Thyroid gland (tissue), 4 donors: ENCODE measurements at places on chromosomes 5 and 9.

GRCh38 chr5:14156650-14157492 is 13.7 kb downstream of the TRIO start:
- H3K4me3 ChIP-seq, result no peak overlapping the region
- no peaks in the 10 kb centered on the region for H3K4me1 ChIP-seq
- no peaks in the 10 kb centered on the region for H3K36me3 ChIP-seq
- H3K27me3 ChIP-seq, result no peaks in the 10 kb centered on the region
- H3K27ac ChIP-seq, result no peak overlapping the region

GRCh38 chr5:2738156-2738699 is 13.2 kb downstream of the IRX2 start:
- H3K4me1 ChIP-seq, result no peaks in the 10 kb centered on the region
- no peak overlapping the region for H3K27ac ChIP-seq
- H3K4me3 ChIP-seq, result no peak overlapping the region
- H3K36me3 ChIP-seq, result no peaks in the 10 kb centered on the region
- H3K27me3 ChIP-seq, result peaks cover 11% of the 10 kb centered on the region

GRCh38 chr5:158482125-158482524 is 617.6 kb downstream of the EBF1 start:
- H3K4me3 ChIP-seq, result no peak overlapping the region
- H3K36me3 ChIP-seq, result no peaks in the 10 kb centered on the region
- no peak overlapping the region for H3K27ac ChIP-seq

- H3K4me3 ChIP-seq, result no peak overlapping the region
- no peaks in the 10 kb centered on the region for H3K36me3 ChIP-seq
- no peak for DNase-seq
Observed at GRCh38 chr5:6904860-6905259, 191.6 kb downstream of the TENT4A start.

DNA sequence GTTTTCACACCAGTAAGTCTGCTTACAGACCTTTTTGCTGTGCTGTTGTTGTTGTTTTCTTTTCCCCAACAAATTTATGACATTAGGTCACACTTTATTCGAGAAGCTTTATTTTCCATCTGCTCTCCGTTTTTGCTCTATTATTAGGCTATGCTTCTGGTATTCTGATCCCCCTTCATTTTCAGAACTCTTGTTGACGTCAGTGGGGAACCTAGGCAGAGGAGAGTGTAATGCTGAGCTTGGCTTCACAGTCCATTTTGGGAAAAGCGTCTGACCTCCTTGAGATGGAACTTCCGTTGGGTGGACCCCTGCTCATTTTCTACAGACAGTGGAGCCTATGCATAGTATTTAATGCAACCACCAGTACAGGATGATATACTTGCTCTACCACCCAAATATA is 387.9 kb upstream of the MEF2C start:
- no peaks in the 10 kb centered on the region for H3K36me3 ChIP-seq
- H3K27me3 ChIP-seq, result no peaks in the 10 kb centered on the region
- no peaks in the 10 kb centered on the region for H3K4me1 ChIP-seq
- no peak overlapping the region for H3K4me3 ChIP-seq
- no peak for DNase-seq
- H3K27ac ChIP-seq, result no peak overlapping the region

- no peaks in the 10 kb centered on the region for H3K27me3 ChIP-seq
- H3K4me1 ChIP-seq, result no peaks in the 10 kb centered on the region
- no peak overlapping the region for H3K27ac ChIP-seq
Observed at GRCh38 chr5:136594416-136594815, 229.1 kb upstream of the TRPC7 start.

DNA sequence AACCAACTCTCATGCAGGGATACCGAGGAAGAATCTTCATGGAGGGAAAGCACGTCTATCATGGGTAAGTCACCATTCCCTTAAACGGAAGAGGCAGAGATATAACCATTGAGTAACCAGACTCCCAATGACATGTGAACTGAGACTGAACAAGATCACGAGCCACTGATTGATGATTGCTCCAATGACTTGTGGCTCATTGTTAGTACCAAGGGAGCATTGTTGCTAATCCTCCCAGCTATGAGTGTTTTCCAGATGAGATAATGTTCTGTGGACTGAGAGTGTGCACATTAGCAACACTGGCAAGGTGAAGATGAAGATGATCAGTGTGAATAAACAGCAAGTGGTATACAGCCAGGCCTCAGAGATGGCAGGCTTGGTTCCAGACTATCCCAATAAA is 219.2 kb upstream of the MAP3K1 start:
- H3K36me3 ChIP-seq, result no peaks in the 10 kb centered on the region
- H3K27ac ChIP-seq, result no peak overlapping the region
- H3K27me3 ChIP-seq, result no peaks in the 10 kb centered on the region
- peaks cover 3% of the 10 kb centered on the region for H3K4me1 ChIP-seq
- H3K4me3 ChIP-seq, result no peak overlapping the region

DNA sequence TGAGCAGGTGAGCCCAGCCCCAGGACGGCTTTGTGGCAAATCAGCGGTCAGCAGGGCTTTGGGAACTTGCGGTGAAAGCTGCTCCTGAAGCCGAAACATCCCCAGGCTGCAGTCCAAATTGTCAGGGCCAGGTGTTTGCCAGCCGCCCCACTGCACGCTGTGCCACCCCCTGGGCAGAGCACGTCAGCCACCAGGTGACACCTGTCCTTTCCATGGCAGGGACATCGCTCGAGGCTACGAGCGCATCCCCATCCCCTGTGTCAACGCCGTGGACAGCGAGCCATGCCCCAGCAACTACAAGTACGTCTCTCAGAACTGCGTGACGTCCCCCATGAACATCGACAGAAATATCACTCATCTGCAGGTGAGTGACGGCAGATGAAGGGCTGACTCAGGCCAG is 64.4 kb upstream of the CACNA1B start:
- peaks cover 39% of the 10 kb centered on the region for H3K36me3 ChIP-seq
- no peak for DNase-seq
- no peak overlapping the region for H3K4me3 ChIP-seq
- peaks cover 12% of the 10 kb centered on the region for H3K4me1 ChIP-seq
- H3K27ac ChIP-seq, result no peak overlapping the region
- H3K27me3 ChIP-seq, result no peaks in the 10 kb centered on the region

DNA sequence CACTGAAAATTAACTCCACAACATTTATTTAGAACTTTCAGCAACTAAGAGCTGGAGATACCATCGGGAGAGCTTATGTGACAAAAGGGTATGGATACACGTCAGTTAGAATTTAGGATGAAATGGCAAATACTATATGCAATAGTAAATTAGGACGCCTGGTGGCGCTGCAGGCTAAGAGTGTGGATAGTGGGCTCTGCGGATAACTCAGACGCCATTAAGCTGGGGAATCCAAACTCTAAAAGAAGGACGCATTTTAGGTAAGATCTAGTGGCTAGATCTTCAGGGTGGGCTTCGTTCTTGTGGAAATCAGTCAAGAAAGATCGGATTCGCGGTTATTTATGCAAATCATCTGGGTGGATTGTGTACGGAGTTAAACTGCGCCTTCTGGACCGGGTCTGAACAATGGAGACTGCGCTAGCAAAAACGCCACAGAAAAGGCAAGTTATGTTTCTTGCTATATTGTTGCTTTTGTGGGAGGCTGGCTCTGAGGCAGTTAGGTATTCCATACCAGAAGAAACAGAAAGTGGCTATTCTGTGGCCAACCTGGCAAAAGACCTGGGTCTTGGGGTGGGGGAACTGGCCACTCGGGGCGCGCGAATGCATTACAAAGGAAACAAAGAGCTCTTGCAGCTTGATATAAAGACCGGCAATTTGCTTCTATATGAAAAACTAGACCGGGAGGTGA is at the start of gene PCDHB5:
TSS of gene PCDHB5 (plus strand) at position 177 of the 688 bp plus-strand sequence. CDS start at position 406, 229 bp downstream.
- no peaks in the 10 kb centered on the region for H3K36me3 ChIP-seq
- no peaks in the 10 kb centered on the region for H3K27me3 ChIP-seq
- no peaks in the 10 kb centered on the region for H3K4me1 ChIP-seq
- DNase-seq, result peak; percentile 53
- no peak within 1 kb of the TSS for H3K27ac ChIP-seq

GRCh38 chr9:101479338-101480030 is 43.9 kb upstream of the ALDOB start:
- H3K27ac ChIP-seq, result peak overlapping the region; percentile 14
- H3K4me3 ChIP-seq, result no peak overlapping the region
- peaks cover 24% of the 10 kb centered on the region for H3K4me1 ChIP-seq

- H3K4me3 ChIP-seq, result no peak overlapping the region
- no peak for DNase-seq
- no peaks in the 10 kb centered on the region for H3K36me3 ChIP-seq
- H3K27me3 ChIP-seq, result no peaks in the 10 kb centered on the region
- H3K27ac ChIP-seq, result no peak overlapping the region
Observed at GRCh38 chr5:40405996-40406740, 273.5 kb upstream of the PTGER4 start.

DNA sequence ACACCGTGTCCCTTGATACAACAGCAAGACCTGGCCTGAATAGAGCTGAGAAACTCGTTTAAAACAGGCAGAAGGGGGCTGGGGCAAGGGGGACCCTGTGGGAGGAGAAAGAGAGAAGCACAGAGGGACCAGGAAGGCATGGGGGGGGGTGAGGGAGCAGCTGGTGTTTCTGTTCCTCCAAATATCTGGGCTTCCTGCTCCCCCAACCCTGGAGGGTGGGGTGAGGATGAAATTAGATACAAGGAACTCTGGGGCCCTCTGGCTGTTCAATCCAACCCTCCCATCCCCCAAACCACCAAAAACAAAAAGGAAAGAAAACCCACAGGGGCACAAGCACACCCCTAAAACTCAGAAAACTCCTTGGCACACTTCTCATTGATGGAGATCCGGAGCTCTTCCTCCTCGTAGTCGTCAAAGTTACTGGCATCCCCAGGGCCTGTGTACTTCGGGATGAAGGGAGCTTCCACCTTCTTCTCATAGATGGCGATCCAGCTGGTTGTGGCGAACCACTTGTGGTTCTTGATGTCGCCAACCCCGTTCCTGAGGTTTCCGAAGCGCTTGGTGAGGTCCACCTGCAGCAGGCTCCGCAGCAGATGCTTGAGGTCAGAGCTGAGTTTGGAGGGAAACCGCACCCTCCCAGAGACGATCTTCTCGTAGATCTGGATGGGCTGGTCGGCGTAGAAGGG is 1.1 kb downstream of the PRKACG start:
- no peaks in the 10 kb centered on the region for H3K4me1 ChIP-seq
- DNase-seq, result no peak
- no peaks in the 10 kb centered on the region for H3K36me3 ChIP-seq
- H3K27ac ChIP-seq, result no peak overlapping the region

- DNase-seq, result no peak
- H3K27me3 ChIP-seq, result no peaks in the 10 kb centered on the region
- no peaks in the 10 kb centered on the region for H3K36me3 ChIP-seq
- peaks cover 12% of the 10 kb centered on the region for H3K4me1 ChIP-seq
- H3K27ac ChIP-seq, result no peak overlapping the region
Observed at GRCh38 chr9:12822111-12822510, 47.3 kb downstream of the LURAP1L start.

- H3K27ac ChIP-seq, result no peak overlapping the region
- peaks cover 61% of the 10 kb centered on the region for H3K4me1 ChIP-seq
- no peaks in the 10 kb centered on the region for H3K27me3 ChIP-seq
- peak; percentile 15 for DNase-seq
Observed at GRCh38 chr5:73278693-73279092, 105.7 kb downstream of the TMEM174 start.

- no peak for DNase-seq
- no peak overlapping the region for H3K4me3 ChIP-seq
- no peaks in the 10 kb centered on the region for H3K27me3 ChIP-seq
- no peak overlapping the region for H3K27ac ChIP-seq
- peaks cover 85% of the 10 kb centered on the region for H3K36me3 ChIP-seq
- H3K4me1 ChIP-seq, result no peaks in the 10 kb centered on the region
Observed at GRCh38 chr5:1321576-1321975, 23.3 kb downstream of the CLPTM1L start.

DNA sequence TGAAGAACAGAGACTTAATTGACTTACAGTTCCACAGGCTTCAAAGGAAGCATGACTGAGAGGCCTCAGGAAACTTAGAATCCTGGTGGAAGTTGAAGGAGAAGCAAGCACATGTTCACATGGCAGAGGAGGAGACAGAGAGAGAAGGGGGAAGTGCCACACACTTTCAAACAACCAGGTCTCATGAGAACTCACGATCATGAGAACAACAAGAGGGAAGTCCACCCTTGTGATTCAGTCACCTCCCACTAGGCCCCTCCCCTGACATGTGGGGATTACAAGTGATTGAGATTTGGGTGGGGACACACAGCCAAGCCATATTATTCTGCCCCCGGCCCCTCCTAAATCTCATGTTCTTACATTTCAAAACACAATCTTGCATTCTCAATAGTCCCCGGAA is 19.5 kb downstream of the NR3C1 start:
- peaks cover 3% of the 10 kb centered on the region for H3K4me1 ChIP-seq
- no peaks in the 10 kb centered on the region for H3K27me3 ChIP-seq
- no peaks in the 10 kb centered on the region for H3K36me3 ChIP-seq
- H3K4me3 ChIP-seq, result no peak overlapping the region
- H3K27ac ChIP-seq, result no peak overlapping the region
- DNase-seq, result no peak

GRCh38 chr5:78508186-78508765 is 140.3 kb downstream of the LHFPL2 start:
- peaks cover 52% of the 10 kb centered on the region for H3K4me1 ChIP-seq
- no peak overlapping the region for H3K27ac ChIP-seq

- H3K27me3 ChIP-seq, result no peaks in the 10 kb centered on the region
- H3K36me3 ChIP-seq, result peaks cover 44% of the 10 kb centered on the region
- DNase-seq, result no peak
- H3K4me3 ChIP-seq, result no peak overlapping the region
- H3K27ac ChIP-seq, result no peak overlapping the region
Observed at GRCh38 chr9:128634111-128634510, 22.5 kb downstream of the DYNC2I2 start.

GRCh38 chr5:134132372-134133187 is 18.1 kb downstream of the TCF7 start:
- peaks cover 13% of the 10 kb centered on the region for H3K36me3 ChIP-seq
- DNase-seq, result no peak
- H3K27me3 ChIP-seq, result no peaks in the 10 kb centered on the region

DNA sequence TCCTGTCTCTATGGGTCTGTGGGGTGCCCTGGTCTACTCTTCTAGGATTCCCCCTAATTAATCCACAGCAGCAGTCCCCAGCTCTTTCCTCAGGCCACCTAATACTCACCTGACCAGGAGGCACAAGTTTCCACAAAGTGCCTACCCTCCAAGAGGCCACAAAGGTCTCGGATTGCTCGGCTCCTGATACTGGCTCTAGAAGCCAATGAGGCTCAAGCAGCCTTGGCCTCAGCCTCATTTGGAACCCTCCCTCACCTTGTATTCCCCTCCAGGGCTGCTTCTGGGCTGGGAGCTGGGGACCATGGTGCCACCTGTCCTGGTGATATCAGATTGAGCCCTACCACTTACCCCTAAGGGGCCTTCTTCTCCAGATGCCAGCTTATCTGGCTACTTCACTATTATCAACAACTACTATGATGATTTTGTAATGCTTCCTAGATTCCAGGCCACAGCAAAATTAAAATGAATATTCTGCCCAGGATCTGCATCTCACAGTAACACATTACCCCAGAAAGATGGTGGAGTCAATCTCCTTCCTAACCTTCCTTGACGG is 103.7 kb upstream of the SPOCK1 start:
- H3K4me1 ChIP-seq, result peaks cover 8% of the 10 kb centered on the region
- no peak overlapping the region for H3K4me3 ChIP-seq
- H3K27me3 ChIP-seq, result no peaks in the 10 kb centered on the region
- no peak overlapping the region for H3K27ac ChIP-seq
- DNase-seq, result no peak

- no peak overlapping the region for H3K27ac ChIP-seq
- H3K4me3 ChIP-seq, result no peak overlapping the region
- no peaks in the 10 kb centered on the region for H3K36me3 ChIP-seq
- no peak for DNase-seq
Observed at GRCh38 chr9:135146766-135147473, 59.5 kb downstream of the OLFM1 start.

GRCh38 chr9:107484117-107484723 is 5.3 kb downstream of the KLF4 start:
- no peaks in the 10 kb centered on the region for H3K36me3 ChIP-seq
- peak; percentile 9 for DNase-seq
- no peak overlapping the region for H3K27ac ChIP-seq
- H3K27me3 ChIP-seq, result no peaks in the 10 kb centered on the region
- no peak overlapping the region for H3K4me3 ChIP-seq
- peaks cover 10% of the 10 kb centered on the region for H3K4me1 ChIP-seq
